ENCODE measurements at places on chromosomes 4 and X. TPM values are rescaled to one million over a fixed set of nuclear protein-coding genes. Genes with fewer than 3 reads are reported as not detected.

Gene USP17L26
- not detected for total RNA-seq

DNA sequence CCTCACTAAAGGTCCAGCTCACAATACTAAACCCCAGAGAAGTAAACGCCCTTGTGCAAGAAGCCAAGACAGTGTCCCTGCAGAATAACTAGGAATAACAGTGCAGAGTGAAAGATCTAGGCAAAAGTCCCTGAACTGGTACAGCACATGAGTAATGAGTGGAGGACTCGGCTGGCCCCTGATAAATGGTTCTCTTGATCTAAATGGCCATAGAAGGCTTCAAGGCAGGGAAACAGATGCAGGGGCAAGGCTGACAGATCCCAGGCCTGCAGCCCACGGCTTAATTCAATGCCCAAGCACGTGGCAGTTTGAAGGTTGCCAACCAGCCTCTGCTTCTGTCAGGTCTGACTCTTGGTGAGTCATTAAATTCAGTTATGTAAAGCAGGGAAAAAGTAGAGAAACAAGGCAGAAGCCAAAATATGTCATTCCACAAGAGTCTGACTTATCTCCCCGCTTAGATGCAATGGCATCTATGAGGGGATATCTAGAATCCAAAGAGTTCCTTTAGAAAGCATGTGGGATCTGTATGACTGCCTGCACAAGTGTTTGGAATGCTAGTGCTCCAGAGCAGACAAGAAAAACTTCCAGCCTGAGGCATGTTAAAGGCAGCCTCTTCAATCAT is 121.3 kb downstream of the PRDM5 start:
- H3K36me3 ChIP-seq = no peaks in the 10 kb centered on the region
- no peak for DNase-seq
- no peak overlapping the region for H3K4me3 ChIP-seq
- H3K4me1 ChIP-seq = no peaks in the 10 kb centered on the region
- H3K27ac ChIP-seq = no peak overlapping the region

- H3K4me3 ChIP-seq = no peak overlapping the region
- no peak overlapping the region for H3K27ac ChIP-seq
- H3K36me3 ChIP-seq = no peaks in the 10 kb centered on the region
- no peaks in the 10 kb centered on the region for H3K4me1 ChIP-seq
- no peak for DNase-seq
These were observed 324.7 kb downstream of the STK32B start for GRCh38 chr4:5376015-5376414.

- peak overlapping the region; percentile 63 for H3K27ac ChIP-seq
- peaks cover 14% of the 10 kb centered on the region for H3K27me3 ChIP-seq
- H3K36me3 ChIP-seq = no peaks in the 10 kb centered on the region
- H3K4me3 ChIP-seq = peak overlapping the region; percentile 84
- H3K4me1 ChIP-seq = peaks cover 24% of the 10 kb centered on the region
These were observed 1.3 kb downstream of the PKD2 start for GRCh38 chr4:88008743-88009171.

GRCh38 chr4:37909332-37910090 is 18.6 kb downstream of the TBC1D1 start:
- DNase-seq = no peak
- no peak overlapping the region for H3K4me3 ChIP-seq
- H3K27ac ChIP-seq = no peak overlapping the region
- no peaks in the 10 kb centered on the region for H3K27me3 ChIP-seq
- H3K4me1 ChIP-seq = peaks cover 44% of the 10 kb centered on the region

- peaks cover 75% of the 10 kb centered on the region for H3K4me1 ChIP-seq
- no peak for DNase-seq
- H3K36me3 ChIP-seq = peaks cover 48% of the 10 kb centered on the region
- H3K27me3 ChIP-seq = no peaks in the 10 kb centered on the region
These were observed 27.5 kb upstream of the ASMTL start for GRCh38 chrX:1480082-1480785.

GRCh38 chrX:101383679-101384205 is 2.2 kb downstream of the BTK start:
- DNase-seq = no peak
- no peaks in the 10 kb centered on the region for H3K36me3 ChIP-seq
- H3K27ac ChIP-seq = no peak overlapping the region
- no peaks in the 10 kb centered on the region for H3K27me3 ChIP-seq
- H3K4me1 ChIP-seq = peaks cover 3% of the 10 kb centered on the region
